ENCODE measurements at places on chromosomes 5 and 9. TPM values are rescaled to one million over a fixed set of nuclear protein-coding genes. Genes with fewer than 3 reads are reported as not detected.

DNA sequence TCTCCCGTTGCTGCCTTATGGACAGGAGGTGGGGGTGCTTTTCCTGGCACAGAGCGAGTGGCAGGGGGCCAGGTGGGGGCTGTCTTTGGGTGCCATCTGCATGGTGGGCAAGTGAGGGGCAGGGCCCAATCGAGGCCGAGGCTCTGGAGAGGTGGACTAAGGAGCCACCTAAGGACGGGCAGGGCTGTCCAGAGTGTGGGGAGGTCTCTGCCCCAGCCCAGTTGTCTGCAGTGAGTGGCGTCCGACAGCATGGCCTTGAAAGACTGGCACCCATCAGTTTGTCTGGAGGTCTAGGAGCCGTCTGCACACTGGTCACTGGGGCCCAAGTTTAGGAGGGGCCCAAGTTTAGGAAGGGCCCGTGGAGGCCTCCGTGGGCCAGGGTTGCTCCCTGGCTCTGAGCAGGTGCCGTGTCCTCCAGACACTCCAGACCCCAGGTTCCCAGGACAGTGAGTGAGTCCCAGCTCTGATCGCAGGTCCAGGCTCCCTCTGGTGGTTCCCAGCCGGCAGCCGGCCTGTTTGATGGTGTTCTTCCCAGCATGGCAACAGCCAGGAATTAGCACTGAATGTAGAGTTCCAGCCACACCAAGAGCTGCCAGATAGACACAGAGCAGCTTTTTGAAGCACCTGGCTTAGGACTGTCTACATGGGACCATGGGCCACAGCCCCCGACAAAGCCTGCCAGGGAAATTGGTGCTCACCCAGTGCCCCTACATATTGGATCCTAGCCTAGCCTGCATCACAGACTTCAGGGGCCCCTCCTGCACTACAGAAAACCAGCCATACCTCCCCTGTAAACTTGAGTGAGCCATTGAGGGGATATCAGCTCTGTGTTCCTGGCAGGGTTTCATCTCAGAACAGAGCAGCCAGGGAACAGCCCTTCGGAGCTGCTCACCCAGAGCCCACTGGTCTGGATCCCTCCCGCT lies 120.9 kb downstream of the WNK2 start:
- peaks cover 6% of the 10 kb centered on the region for H3K4me1 ChIP-seq
- H3K27ac ChIP-seq, result no peak overlapping the region
- H3K27me3 ChIP-seq, result no peaks in the 10 kb centered on the region
- H3K4me3 ChIP-seq, result no peak overlapping the region

DNA sequence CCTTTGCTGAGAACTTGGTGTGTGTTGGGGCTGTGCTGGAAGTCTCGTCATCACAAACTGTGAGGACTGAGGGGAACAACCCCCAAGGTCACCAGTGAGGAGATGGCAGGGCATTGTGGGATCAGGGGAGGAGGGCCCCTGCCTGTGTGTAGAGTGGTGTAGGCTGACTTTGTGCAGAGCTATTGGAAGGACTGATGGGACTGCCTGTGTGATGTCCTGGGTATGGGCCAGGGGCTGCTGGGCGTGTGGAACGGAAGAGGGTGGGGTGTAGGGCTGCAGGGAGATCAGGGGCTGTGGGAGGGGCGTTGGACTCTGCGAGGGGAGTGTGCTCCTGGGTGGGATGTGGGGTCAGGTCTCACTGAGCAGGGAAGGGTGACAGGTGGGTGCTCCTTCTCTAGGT lies 3.6 kb downstream of the WNK2 start:
- no peak for DNase-seq
- H3K27ac ChIP-seq, result no peak overlapping the region
- peak overlapping the region; percentile 41 for H3K4me3 ChIP-seq
- peaks cover 13% of the 10 kb centered on the region for H3K4me1 ChIP-seq
- no peaks in the 10 kb centered on the region for H3K36me3 ChIP-seq
- H3K27me3 ChIP-seq, result peaks cover 71% of the 10 kb centered on the region

GRCh38 chr9:120860083-120860482 lies 16.9 kb downstream of the PHF19 start:
- H3K4me3 ChIP-seq, result no peak overlapping the region
- no peak for DNase-seq
- no peaks in the 10 kb centered on the region for H3K4me1 ChIP-seq
- H3K27ac ChIP-seq, result no peak overlapping the region
- peaks cover 12% of the 10 kb centered on the region for H3K36me3 ChIP-seq
- no peaks in the 10 kb centered on the region for H3K27me3 ChIP-seq

DNA sequence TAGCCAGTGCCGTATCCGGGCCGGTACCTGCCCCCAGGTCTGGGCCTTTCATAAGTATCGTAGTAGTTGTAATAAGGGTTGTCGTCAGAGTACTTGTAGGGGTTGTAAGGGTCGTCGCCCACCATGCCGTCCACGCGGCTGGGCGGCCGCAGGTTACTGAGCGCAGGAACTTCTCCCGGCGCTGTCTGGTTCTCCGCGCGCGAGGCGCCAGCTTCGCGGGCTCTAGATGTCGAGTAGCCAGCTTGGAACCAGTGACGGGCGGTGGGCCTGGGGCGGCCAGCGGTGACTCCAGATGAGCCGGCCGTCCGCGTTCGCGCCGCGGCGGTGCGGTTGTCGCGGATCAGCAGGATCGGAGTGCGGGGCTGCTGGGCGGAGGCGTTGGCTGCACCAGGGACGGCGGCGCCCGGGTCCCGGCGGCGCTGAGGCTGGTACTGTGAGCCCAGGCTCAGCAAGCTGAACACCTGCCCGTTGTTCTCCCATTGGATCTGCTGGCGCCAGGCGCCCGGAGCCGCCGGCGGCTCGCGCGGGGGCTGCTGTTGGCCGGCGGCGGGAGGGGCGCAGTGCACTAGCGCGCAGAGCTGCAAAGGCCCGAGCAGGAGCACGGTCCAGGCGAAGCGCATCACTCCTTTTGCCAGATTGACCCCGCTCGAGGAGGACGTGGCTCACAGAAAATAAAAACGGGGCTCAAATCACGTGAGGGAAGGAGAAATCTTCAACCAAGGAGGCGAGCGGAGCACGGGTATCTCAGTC lies 518 bp downstream of the LOX start:
- DNase-seq, result peak; percentile 26
- H3K27ac ChIP-seq, result no peak overlapping the region
- H3K4me3 ChIP-seq, result peak overlapping the region; percentile 87

DNA sequence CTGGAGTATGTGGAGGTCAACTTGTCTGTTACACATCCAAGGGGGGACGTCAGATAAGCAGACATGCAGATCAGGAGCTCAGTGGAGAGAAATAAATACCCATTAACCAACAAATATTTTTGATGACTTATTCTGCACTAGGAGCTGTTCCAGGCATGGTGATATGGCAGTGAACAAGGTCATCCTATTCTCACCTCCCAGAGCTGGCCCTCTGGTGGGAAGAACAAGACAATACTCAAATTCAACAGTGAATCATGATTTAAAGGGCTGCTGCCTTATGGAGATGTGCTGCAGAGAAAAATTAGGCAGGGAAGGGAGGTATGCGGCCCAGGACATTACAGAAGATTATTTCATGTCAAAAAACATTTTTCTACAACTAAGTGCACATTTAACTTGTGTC lies 36.5 kb downstream of the SYK start:
- DNase-seq, result no peak
- H3K36me3 ChIP-seq, result no peaks in the 10 kb centered on the region
- peaks cover 6% of the 10 kb centered on the region for H3K4me1 ChIP-seq
- H3K4me3 ChIP-seq, result no peak overlapping the region

- no peak overlapping the region for H3K4me3 ChIP-seq
- H3K36me3 ChIP-seq, result no peaks in the 10 kb centered on the region
- H3K27ac ChIP-seq, result no peak overlapping the region
- peak; percentile 56 for DNase-seq
Measured at GRCh38 chr5:180126716-180127681, 55.4 kb upstream of the RNF130 start.

Gene LCN12
- total RNA-seq, result 0.50 TPM

Gene OR1B1
- not detected for total RNA-seq

Gene GPR21
- total RNA-seq, result not detected

Gene ANP32B
- 220 TPM for total RNA-seq

All from neural crest cell (in vitro differentiated cells).